ENCODE measurements at places on chromosomes 2 and 18.

GRCh38 chr2:133286326-133286922 lies 281.8 kb downstream of the NCKAP5 start:
- peak; percentile 49 for DNase-seq

DNA sequence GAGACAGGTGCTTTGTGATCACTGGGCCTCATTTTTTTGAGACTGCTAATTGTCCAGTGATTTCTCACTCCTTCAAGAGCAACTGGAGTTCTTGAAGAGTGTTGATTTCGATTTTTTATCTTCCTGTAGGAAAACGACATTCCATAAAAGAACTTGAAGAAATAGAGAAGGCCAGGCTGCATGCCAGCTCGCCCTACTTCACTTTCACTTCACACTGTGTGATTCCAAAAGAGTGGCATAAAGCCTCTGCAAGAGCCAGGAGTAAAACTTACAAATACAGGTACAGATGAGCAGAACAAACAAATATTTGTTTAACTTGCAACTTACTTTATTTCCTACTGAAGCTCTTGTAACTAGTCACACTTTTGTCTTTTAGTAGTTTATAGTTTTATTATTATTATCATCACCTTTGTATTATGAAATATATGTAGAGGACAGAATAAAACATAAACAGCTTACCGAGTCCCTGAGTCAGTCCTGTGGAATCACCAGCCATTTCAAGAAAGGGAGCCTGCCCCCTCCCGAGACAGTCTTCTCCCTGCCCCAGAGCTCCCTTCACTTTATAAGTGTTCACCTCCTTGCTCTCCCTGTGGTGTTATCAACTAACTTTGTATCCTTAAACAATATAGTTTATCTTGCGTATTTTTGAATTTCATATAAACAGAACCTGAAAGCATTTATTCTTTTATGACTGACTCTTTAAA lies 8.7 kb downstream of the FAM228A start:
- DNase-seq: no peak

- peak; percentile 55 for DNase-seq
Measured at GRCh38 chr2:176997074-176997791, 215.4 kb upstream of the HNRNPA3 start.

DNA sequence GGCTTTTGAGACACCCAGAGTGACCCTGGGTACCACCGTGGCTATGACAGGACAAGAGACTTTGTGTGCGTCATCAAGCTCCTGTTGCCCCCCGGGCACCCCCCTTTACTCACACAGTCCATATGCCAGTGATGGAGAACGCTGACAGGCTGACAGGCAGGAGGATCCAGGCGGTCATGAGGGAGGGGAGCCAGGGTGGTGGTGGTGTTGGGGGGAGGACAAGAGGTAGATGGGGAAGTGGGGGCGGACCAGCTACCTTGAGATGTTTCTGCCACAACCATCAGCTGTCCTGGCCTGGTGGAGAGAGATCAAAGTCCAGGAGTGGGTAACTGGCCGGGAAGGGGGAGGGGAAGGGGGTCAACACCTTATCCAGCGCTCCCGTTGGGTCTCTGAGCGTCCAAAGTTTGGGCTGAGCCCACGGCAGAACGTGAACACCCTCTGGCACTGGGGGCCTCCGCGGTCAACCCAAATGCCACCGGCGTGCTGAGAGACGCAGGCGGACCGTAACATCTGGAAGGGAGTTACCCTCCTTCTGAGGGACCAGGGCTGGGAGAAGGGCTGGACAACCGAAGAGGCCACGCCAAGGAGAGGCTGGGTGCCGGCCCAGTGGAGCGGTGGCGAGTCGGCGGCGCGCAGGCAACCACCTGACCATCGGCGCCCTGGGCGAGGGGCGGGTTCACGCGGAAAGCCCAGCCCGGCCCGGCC lies 575 bp downstream of the TMEM150A start:
- peak; percentile 71 for DNase-seq

DNA sequence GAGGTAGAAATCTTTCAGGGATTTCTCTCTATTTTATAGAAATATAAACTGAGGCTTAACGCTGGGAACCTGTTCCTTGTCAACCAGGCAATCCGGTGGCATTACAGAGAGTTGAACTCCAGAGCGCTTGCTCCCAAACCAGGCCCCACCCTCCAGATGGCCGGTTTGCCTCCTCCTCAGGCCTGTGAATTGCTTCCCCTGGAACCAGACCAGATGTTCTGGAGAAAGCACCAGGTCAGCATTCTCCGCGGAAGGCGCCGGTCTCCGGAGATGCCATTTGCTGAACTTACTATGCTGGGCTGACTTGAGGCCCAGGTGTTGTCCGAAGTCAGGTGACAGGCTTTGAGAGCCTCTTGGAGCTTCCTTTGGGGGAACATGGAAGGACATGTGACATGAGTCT lies 17.2 kb downstream of the TNP1 start:
- DNase-seq: no peak

DNA sequence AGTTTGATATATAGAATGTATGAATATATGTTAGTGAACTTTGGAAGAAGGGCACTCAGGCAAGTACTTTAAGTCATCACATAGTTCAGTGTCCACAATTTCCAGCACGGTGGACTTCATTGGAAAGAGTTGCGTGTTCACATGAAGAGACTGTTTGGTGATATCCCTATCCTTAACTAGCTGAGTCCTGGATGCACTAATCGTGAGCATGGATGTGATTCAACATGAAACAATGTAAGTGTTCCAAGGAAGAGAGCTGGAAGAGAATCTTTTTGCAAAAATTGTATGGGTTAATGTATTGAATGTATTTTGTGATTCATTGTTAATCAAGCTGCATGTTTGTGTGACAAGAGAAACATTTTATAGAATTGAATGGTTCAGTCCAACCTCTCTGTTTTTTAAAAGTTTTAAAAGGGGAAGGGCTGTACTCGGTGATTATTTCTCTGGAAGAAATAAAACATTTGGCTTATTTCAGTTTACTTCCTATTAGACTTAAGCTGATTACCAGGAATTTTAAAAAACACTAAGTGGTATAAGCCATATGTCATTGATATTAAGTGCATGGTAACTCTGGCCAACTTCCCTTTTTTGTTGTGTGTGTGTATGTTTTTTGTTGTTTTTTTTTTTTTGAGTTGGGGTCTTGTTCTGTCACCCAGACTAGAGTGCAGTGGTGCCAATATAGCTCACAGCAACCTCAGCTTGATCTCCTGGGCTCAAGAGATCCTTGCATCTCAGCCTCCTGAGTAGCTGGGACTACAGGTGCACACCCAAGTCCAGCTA lies 8.6 kb downstream of the XRCC5 start:
- DNase-seq: no peak

- DNase-seq: no peak
Measured at GRCh38 chr2:88234760-88235159, 64.6 kb downstream of the THNSL2 start.

DNA sequence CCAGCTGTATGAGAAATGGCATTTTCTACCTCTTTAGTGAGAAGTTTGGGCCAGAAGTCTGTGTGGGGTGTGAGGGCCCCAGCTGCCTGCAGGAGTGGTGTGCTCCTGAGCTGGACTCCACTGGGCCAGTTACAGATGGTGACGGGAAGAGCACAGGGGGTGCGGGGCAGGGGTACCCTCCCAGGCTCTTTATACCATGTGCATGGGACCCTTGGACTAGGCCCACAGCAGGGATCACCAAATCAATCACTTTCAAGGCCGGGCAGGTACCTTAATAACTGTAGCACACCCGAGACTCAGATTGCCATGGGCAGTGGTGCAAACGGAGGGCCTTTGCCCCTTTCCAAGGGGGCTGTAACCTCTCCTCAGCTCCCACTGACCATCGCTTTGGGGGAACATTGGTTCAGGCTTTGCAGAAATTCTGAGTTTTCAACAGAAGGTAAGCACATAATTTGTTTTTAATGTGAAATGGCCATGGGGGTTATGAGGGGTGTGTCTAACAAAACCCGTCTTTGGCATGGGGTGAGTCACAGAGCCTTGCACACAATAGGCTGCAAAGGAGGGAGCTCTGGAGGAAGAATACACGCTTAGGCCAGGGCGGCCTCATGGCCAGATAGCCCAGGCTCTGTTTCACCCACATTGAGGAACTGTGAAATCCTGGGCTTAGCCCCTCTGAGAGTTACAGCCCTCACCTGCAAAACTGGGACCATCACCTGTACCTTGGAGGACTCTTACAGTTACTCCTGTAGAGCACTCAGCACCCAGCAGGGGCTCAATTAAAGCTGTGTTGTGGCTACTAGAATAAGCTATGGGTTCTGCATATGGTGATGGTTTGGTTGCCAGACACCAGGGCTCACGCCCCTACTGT lies 141.0 kb upstream of the BCL2L11 start:
- DNase-seq: no peak

- DNase-seq: no peak
Measured at GRCh38 chr2:95001701-95002100, 23.8 kb upstream of the MAL start.

DNA sequence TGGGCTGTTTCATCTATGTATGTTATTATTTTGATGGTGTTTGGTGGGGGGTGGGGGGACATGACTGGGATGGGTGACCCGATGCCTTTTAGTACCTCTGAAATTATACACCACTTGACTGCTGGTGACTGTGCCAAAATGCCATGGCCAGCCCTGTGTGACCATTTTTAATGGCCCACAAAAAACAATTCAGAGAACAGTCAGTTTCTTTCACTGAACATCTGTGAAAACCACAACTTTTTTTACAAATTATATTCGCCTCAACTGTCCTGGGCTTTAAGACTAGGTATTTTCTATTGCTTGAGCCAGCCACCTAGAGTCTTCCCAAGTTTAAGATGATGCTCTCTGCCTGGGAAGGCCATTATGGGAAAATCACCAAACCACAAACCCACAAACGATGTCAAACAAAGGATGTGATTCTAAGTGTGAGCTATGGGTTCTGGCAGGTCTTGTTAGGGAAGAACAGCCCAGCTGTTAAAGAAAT lies 33.9 kb downstream of the FN1 start:
- peak; percentile 81 for DNase-seq

GRCh38 chr18:21242141-21242779 lies at the start of gene GREB1L:
Gene GREB1L, plus strand, starts transcription at chr18:21242232. Its CDS starts 141,287 bp downstream, at chr18:21383519.
- peak; percentile 60 for DNase-seq

DNA sequence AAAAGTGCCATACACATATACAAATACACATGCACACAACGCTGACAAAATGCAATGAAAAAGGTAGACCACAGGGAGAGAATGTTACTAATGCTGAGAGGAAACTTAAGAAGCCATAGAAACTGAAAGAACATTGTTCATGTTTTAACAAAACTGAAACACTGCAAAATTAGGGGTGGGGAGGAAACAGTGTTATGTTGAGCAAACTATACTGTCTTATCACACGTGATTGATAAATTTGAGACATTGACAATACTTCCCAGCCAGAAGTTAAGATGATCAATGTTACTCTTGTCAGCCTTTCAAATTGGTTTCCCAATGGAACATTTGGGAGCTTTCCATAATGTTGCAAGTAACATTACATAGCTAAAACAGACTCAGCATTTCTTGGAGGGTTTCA lies 165.5 kb downstream of the L3MBTL4 start:
- DNase-seq: no peak

DNA sequence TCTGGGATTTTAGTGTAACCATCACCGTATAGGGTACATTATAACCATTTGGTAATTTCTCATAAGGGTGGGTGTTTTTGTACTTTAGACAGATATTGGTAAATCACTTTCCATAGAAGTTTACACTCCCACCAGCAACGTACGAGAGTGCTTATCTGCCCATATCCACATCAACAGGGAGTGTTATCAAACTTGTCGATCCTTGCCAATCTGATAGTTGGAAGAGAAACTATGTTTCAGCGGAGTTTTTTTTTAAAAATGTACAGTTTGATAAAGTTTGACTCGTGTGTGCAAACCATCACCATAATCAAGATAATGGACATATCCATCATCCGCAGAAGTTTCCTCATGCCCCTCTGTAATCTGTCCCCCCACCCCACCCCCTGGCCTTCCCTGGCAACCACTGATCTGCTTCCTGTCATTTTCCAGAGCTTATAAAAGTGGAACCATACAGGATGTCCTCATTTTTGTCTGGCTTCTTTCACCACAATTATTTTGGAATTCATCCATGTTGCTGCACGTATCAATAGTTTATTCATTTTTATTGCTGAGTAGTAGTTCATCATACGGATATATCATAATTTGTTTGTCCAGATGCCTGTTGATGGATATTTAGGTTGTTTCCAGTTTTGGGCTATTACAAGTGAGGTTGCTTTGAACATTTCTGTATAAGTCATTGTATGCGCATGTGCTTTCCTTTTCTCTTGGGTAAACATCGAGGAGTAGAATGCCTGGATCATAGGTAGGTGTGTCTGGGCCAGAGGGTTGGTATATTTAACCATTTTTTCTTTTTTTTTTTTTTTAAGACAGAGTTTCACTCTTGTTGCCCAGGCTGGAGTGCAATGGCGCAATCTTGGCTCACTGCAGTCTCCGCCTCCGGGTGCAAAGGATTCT lies 18.6 kb downstream of the GLI2 start:
- DNase-seq: no peak

- no peak for DNase-seq
Measured at GRCh38 chr2:138026111-138027020, 62.1 kb downstream of the HNMT start.

DNA sequence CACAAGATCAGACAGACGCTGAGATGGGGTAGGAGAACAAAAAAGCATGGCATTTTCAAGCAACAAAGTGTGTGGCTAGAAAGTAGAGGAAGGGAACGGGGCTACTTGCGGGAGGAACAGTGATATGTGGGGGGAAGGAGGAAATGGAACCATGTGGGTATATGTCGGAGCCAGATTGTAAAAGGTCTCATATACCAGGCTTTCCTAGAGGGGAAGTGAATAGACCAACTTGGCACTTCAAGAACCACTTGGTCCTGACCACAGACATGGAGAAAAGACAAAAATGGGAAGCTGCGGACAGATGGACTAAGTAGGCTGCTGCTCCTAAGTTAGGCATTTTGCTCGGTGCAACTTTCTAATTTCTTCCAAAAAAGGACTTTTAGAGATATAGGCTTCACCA lies 196.0 kb downstream of the DCC start:
- DNase-seq: no peak

GRCh38 chr2:240285725-240286124 lies 145.3 kb upstream of the OTOS start:
- DNase-seq: no peak

DNA sequence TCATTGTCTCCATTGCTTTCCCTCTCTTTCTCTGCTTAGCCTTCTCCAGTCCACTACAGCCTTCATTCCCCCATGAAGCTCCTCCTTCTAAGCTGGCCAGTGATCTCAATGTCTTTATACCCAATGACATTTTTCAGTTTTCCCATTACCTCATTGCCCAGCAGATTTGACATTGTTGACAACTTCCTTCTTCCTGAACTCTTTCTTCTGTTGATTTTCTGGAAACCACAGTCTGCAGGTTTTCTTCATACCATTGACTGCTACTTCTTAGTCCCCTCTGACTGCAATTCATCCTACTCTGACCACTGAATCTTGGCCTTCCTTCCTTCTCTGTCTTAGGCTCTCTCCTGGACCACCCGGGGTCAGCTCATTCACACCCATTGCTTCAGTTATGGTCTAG lies 22.9 kb upstream of the SPP2 start:
- DNase-seq: no peak
